Fibroblast of skin of abdomen (primary cell): ENCODE measurements at places on chromosomes 1 and 21.

DNA sequence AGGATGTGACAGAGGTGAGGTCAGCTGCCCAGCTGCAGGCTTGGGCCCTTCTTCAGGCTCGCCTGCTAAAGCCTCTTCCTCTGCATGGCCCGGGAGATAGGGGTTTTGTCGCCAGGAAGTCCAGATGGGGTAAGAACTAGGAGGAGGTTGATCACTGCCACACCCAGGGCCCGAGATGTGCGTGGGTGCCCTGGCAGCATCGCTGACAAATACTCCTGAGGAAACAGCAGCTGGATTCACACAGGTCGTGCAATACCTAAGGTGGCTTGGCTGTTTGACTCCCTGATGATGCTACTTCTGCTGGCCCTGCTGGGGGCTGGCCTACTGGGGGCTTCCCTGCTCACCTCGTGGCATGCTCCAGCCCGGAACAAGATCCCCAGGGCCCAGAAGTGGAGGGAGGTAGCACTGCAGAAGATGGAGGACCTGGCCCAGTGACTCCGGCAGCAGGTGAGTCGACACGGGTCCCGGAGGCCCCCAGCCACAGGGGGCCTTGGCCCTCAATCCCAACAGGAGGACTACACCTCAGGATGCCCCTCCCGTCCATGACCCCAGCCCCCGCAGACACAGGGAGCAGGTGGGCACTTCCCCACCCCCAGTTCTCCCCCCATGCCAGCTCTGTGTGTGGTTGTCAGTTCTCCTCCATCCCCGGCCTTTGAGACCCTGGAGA lies 29.6 kb downstream of the FAAH start:
- DNase-seq: no peak

DNA sequence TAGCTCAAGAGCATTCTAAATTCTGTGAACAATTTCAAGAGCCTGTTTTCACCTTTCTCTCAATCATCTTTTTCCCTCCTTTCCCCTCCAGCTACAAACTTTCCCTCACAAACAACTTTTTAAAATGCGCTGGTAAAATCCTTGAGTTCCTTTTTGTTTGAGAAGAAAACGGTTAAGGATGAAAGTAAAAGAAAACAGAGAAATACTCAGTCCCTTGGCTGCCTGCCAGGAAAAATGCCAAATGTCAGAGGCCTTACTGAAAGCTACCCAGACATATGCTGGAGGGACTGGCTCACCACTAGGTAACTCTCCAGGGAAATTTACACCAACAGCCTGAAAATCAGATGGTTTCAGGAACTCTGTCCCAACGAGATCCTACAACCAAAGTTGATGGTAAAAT lies 11.0 kb upstream of the SERBP1 start:
- DNase-seq: peak; percentile 51

DNA sequence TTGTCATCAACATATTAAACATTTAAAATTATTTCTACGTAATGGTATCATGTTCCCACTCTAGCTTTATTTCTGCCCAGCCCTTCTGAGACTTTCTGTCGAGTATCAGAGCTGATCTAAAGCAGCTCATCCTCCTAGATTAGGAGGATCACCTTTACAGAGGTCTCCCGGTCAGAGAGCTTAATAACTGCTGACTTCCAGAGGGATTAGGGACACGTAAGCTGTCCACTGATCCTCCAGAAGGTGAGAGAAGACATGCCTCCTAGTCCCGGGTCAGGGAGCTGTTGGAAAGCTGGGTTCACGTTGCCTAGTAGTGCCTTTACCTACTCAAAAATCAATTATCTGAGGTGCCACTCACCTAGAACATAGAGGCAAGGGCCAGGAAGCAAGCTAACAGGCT lies 31.2 kb upstream of the NADK start:
- DNase-seq: no peak

GRCh38 chr1:83505148-83505547 lies 493.8 kb downstream of the TTLL7 start:
- DNase-seq: no peak

DNA sequence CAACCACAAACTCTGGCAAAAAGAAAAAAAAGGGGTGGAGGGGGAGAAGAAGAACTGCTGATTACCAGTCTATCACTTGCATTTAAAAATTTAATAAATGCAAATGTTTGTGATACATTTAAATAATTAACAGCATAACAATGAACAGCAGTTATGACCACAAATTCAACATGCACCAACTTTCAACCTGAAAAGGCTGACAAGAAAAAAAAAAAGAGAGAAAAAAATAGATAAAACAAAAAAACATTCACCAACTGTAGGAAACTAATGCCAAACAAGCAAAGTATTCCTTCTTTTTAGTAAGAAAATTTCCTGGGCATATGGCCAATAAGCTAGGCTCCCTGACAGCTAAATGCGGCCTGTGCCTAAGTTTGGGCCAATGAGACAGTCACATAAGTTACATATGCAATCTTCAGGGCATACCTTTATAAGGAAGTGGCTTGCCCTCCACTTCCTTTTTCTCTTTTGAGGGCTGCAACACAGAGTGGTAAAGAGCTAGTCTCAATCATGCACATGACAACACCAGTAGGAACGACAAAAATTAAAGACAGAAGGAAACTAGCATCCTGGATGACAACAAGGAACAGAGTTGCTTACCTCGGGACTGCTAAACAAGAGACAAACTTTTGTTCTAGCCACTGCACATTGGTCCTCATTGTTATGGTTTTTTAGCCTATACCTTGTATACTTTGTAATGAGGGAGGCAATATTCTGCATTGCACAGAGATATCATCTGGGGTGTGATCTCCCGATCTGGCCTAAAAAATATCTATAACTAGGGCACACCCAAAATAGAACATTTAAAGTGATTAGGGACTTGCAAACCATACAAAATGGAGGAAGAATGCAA lies 24.2 kb upstream of the PHTF1 start:
- peak; percentile 58 for DNase-seq

DNA sequence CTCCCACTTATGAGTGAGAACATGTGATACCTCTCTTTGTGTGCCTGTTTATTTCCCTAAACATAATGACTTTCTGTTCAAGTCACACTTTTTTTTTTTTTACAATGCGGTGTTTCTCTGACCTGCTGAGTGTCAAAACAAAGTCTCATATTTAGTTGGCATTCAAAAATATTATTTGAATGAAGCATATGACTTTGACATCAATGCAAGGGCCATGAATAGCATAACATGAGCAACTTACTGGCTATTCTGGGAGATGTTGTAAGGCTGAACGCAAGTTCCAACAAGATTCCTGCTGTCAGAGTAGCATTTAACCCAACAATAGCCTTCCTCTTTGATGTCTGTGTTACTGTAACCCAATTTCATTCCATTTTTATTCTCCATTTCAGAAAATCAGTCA lies 2.0 kb upstream of the KRTAP19-1 start:
- DNase-seq: no peak

- DNase-seq: no peak
Measured at GRCh38 chr1:72954943-72955342, 672.6 kb upstream of the NEGR1 start.

- peak; percentile 66 for DNase-seq
Measured at GRCh38 chr1:184376369-184376768, 10.5 kb upstream of the C1orf21 start.

DNA sequence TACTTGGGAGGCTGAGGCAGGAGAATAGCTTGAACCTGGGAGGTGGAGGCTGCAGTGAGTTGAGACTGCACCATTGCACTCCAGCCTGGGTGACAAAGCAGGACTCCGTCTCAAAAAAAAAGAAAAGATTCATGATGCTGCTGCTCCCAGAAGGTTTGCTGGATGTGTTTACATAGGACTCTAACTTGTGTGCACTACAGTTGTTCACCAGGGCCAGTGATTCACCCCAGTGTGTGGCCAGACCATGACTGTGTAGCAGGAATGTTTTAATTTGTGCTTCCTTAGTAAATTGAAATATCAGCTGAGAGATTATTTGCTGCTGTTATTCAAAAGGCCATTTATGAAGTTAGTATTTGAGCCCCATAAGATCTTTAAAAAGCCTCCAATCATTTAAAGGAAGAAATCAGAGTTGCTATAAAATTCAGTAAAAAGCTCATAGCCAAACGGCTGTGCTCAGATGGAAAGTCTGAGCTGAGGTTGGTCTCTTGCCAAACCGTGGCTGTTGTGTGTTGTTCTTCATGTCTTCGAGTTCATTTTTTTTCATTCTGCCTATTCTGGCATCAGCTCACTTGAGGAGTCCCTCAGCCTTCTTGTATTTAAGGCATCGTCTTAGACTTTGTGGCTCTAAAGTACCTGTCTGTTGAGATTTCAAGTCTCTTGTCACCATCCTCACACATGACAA lies 18.1 kb upstream of the PGD start:
- DNase-seq: peak; percentile 83

DNA sequence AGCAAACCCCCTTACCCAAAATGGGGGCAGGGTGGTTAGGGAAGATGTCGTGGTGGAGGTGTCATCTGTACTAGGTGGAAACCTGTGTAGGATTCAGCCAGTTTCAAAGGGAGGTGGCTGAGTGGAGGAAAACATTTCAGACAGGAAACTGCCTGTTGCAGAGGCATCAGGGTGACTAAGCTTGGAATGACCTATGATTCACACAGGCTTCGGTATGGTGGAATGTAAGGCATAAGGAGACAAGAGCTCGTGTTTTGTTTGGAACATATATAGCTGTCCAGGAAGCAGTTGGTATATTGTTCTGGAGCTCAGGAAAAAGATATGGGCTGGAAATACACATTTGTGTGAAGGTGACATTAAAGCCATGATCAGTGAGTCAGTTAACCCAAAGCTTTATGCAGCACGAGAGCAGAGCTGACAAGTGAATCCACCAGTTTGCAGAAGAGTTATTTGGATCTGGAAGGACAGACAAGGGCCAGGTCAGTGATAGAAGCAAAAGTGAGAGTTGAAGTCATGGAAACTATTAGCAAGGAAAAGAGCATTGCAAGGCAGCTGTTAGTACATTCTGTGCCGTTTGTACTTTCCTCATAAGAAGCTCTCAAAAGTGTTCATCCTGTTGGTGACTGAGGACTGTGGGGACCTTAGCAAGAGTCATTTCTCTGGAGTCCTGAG lies 12.2 kb downstream of the UTP25 start:
- peak; percentile 95 for DNase-seq

DNA sequence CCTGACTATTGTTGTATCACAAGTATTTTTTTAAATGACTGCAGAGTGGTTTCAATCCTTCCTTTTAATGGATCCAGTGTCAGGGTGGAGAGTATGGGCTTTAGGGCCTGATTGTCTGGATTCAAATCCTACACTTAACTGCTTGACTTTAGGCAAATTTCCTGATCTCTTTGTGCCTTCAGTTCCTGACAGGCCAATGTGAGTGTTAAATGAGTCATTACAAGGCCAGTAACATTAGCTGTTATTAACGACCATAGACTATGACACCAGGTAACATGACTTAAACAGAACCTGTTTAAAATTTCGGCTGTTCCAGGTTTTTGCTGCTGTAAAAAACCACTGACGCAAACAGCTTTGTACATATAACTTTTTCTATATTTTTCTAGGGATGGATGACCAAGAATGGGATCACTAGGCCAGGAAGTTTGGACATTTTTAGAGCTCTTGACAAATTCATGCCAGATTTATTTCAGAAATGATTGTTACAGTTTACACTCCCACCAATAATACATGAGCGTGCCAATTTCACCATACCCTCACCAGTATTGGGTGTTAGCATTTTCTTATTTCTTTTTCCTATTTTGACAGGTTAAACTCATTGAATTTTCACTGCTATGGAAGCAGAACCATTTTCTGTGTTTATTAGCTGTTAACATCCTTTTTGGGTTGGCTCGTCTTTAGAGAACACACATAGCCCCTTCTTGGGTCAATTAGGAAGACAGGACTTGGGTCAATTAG lies 11.3 kb downstream of the ZNF362 start:
- DNase-seq: no peak
